ENCODE measurements at places on chromosomes 5 and 9.

DNA sequence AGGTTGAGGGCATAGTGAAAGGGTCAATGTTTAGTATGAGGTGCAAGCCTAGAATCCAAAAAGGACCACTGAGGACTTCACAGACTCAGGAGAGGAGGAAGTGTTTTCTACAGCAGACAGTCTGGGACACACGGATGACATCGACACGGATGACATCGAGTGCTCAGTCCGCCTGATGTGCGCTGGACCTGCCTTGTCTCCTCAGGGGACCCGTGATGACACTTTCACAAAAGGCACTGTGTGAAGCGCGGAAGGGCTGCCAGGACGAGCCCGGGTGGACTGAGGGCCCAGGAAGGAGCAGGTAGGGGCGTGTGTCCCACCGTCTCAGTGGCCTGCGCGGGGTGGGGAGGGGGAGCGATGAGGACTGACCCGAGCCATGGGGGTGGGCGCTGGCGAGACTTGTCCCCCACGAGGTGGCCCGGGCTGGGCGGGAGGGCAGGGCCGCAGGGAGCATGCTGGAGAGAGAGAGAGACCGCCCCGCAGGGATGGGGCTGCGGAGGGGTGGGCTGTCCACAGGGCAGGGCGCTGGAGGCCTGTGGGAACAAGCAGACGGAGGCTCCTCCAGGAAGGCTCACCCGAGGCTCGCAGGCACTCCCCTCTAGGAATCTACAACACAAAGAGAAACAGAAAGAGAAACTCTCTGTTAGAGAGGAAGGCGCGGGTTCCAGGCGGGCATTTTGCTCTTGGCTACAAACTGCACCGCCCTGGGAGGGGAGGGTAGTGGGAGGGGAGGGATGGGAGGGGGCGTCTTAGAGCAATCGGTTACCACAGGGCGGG is 54.9 kb downstream of the USP20 start:
- peak; percentile 76 for DNase-seq

DNA sequence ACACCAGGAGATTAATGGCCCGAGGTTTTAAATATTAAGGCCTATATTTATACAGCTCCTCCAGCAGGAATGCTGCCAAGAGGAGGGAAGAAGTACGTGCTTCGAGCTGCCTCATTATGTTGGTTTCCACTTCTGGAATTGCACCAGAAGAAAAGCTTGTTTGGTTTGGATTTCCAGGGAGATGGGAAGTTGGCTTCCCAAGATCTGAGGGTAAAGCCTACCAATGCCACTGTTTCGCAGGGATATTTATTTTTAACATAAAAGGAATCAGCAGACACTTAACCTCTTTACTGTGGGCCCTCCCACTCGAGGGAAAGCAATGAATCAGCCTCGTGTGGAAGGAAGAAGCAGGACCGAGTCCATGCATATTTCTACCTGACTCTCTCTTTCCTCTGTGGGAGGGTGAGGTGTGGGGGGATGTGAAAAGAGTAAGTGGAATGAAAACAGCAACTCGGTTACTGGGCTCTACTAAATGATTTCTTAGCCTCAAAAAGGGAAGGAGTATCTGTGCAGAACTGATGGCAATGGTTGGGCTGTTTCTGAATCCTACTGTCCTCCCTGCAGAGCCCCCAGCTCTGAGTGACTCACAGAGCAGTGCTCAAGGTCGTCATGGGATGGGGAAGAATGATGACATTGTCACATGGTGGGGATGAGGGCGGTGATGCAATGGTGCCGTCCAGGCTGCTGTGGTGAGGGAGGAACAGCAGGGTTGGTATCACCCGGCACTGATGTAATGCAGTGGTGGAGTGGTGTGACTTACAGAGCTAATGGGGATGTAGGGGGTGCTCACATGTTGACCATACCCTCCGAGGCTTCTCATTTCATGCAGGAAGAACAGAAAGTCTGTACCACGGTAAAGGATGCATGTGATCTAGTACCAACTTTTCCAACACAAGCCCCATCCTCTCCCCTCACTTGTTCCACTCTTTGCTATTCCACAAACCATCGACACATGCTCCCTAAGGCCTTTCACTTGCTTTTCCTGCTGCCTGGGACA is 215.0 kb upstream of the PANK3 start:
- DNase-seq = no peak

DNA sequence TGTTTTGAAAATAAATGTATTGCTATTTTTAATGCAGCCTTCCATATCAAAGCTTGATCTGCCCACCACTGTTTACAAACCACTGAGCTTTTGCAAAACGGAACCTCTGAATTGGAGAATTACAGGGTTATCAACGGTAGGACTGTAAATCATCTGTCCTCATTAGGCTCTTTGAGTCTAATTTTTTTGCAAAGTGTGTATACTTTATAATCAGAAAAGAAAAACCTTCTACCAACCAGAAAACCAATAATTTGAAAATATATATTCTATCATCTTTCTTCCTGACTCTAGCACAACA is 6.8 kb upstream of the SLC2A8 start:
- DNase-seq = no peak

- no peak for DNase-seq
Observed at GRCh38 chr5:81023261-81023970, 63.3 kb downstream of the RASGRF2 start.

- peak; percentile 93 for DNase-seq
Observed at GRCh38 chr9:37422289-37423104, at the start of gene GRHPR. TSS of gene GRHPR (plus strand) at chr9:37422696. CDS start at chr9:37422751, 55 bp downstream.

GRCh38 chr5:101174981-101175380 is 271.9 kb upstream of the ST8SIA4 start:
- DNase-seq = no peak

DNA sequence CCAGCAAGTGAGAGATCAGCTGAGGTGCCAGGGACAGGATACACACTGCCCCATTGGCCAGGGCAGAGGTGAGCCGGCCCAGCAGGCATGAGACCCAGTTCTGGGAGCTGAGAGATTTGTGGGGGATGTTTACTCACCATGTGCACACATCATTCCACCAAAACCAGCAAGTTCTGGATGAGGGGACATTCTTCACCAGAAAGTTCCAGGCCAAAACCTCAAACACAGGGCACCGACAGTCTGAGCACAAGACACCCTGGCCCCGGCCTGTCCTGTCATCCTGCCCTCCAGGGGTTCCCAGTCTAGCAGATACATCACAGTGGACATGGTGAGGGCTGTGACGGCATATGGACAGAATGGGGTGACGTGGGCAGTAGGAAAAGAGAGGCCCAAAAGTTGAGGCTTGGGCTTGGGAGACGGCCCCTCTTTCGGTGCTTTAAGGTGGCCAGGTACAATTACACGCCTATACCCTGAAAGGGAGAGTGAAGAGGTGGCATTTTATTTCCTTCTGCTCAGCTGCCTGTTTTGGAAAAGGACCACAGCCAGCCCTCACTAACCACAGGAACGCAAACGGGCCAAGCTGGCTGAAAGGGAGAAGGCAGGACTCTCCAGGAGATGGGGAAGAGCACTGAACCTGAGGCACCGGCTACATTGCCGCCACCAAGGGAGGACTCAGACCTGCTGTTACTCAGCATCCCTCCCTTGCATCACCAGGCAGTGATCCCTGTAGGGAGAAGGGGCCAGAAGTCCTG is 64.0 kb downstream of the SHB start:
- DNase-seq = no peak

DNA sequence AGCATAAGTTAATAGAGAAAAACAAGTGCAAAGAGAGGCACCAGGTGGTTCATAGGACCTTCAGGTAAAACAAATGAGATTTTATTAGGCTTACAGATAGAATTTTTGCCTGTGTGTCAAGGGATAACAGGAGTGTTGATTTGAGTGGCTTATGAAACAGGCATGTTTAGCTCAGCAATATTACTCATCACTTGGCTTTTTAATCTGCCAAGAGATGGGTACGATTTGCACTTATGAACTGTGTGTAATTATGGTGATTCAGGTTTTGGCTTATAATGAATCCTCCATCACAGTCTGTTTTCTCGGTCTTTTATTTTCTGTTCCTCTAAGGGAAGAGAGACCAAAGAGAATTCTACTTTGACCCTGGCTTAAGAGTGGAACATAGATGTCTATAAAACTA is 199.3 kb downstream of the DMRTA1 start:
- DNase-seq = no peak

GRCh38 chr5:148746826-148747535 is 79.4 kb upstream of the ADRB2 start:
- no peak for DNase-seq

DNA sequence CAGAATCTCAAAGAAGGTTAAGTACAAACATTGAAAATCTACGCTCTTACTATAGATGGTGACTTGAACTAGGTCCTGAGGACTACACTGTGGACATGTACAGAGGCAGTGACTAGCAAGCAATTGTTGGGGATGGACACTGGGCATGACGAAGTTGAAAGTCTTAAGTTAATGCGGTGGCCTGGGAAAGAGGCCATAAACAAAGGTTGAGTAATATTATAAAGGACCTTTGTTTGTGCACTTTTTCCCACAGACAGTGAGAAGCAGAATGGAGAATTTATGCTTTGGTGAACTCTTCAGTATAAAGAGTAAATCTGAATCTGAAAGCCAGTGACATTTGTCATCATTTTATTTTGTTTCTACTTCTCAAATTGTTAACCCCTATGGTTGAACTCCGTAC is 15.3 kb downstream of the ALDH1A1 start:
- peak; percentile 31 for DNase-seq

DNA sequence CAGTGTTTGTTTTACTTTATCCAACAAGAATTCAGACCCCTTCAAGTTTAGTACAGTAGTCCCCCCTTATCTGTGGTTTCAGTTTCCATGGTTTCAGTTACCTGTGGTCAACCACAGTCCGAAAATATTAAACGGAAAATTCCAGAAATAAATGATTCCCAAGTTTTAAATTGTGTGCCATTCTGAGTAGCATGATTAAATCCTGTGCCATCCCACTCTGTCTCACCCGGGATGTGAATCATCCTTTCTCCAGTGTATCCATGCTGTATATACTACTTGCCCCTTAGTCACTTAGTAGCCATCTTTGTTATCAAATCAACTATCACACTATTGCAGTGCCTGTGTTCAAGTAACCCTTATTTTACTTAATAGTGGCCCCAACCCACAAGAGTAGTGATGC is 153.8 kb upstream of the RASA1 start:
- DNase-seq = no peak

DNA sequence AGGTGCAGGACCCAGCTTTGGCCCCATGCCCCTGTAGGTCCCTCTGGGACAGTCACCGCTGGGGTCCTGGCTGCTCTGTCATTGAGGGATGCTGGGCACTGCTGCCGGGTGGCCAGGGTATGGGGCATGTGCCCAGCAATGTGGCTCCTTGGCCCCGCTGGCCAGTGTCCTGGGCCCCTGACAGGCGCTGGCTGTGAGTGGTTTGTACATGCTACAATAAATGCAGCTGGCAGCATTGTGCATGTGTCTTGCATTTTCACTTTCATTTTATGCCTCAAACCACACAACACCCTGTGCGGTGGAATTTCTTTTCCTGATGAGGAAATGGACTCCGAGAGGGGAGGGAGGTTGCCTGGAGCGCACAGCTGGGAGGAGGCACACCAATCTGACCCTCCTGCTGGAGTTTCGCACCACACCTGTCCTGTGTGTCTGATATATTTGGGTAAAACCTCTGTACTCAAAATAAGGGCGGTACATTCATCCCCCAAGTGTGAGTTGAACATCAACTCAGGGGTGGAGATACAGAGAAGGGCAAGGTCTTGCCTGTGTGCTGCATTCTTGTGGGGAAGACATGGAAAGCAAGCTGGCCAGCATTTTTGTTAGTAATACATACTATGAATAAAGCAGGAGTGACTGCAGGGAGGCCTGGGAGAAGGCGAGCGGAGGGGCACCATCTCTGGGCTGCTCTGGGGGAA is 11.7 kb downstream of the TSPAN17 start:
- DNase-seq = peak; percentile 66

GRCh38 chr9:18122171-18122570 is 351.8 kb upstream of the ADAMTSL1 start:
- no peak for DNase-seq
